ENCODE measurements at places on chromosomes 16 and 17.
A peak's percentile ranks its signal among the peaks of the same experiment; 100 is the strongest.

GRCh38 chr17:57874434-57875289, 24.8 kb upstream of the MRPS23 start:
- DNase-seq = peak; percentile 82

DNA sequence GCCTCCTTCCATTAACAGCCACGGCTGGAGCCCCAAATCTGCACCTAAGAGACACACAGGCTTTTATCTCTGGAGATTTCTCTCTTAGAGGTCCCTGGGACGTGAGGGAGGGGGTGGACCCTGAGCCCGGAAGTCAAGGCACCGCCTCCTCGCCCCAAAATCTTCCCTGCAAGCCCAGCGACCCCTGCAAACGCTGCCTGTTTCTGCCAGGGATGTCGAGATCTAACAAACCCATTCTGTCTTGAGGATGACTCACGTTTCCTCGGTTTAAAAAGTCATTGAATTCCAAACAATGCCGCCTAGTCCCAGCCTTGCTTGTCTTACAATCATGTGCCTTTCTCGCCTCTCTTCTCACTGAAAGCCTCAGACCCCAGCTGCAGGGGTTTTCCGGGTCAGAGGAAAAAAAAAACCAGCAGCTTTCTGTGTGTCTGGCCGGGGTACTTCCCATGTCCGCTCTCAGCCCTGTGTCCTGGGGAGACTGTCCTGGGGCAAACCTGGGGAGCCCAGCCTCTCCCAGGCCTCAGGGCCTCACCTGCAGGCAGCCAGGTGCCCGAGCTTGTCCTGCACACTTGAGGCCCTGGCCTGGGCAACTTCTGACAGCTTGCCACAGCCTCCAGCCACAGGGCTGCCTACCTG, 15.4 kb downstream of the ARL2BP start:
- peak; percentile 80 for DNase-seq

- DNase-seq = no peak
Observed at GRCh38 chr17:81176666-81177065, 10.6 kb upstream of the AATK start.

DNA sequence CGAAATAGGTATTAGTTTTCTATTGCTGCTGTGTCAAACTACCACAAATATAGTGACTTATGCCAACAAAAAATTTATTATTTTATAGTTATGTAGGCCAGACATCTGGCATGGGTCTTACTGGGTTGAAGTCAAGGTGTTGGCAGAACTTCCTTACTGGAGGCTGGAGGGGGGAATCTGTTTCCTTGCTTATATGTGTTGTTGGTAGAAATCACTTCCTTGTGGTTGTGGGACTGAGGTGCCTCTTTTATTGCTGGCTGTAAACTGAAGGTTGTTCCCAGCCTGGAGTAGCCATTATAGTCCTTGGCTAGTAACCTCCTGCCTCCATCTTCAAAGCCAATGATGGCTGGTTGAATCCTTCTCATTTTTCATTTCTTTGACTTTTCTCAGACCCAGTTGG, 439.8 kb upstream of the EEF2KMT start:
- DNase-seq = no peak

- DNase-seq = no peak
Observed at GRCh38 chr16:88602091-88602490, 31.9 kb downstream of the ZC3H18 start.
